ENCODE measurements at places on chromosomes 5 and 9.
A peak's percentile ranks its signal among the peaks of the same experiment; 100 is the strongest.

DNA sequence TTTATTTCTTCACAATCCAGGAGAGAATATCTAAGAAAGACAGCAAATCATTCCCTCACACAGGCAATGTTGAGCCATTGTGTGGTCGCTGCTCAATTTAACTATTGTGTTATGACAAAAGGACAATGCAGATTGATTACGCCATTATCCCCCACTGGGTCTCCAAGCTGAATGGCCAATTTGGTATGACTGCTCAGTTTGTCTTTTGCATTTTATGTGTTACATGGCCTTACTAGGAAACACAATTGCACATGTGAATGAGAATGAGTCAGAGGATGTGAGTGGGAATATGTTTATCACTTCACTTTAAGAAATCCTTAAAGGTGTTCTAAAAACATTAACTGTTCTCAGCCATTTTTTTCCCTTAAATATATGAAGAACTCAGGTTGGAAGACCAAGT is 108.3 kb downstream of the FAM174A start:
- no peak for DNase-seq

DNA sequence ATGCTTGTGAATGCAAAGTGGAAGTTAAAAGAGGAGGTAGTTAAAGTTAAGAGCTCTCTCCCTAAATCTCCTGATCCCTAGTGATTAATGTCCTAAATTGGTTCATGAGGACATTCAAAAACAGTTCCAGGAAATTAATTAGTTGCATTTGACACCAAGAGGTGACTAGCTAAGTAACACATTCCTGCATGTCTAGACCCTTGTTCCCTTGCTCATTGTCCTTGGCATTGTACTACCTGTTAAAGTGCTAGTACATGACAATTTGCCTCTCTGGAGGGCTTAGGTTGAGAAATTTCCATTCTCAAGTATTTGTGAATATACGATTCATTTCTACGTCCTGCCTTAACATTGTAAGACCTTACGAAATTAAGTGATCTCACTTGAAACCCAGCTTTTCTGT is 278.6 kb upstream of the CDH10 start:
- no peak for DNase-seq

- DNase-seq: no peak
Observed at GRCh38 chr5:174320051-174320450, 274.5 kb downstream of the NSG2 start.

- no peak for DNase-seq
Observed at GRCh38 chr9:123727332-123727731, 202.6 kb downstream of the DENND1A start.

DNA sequence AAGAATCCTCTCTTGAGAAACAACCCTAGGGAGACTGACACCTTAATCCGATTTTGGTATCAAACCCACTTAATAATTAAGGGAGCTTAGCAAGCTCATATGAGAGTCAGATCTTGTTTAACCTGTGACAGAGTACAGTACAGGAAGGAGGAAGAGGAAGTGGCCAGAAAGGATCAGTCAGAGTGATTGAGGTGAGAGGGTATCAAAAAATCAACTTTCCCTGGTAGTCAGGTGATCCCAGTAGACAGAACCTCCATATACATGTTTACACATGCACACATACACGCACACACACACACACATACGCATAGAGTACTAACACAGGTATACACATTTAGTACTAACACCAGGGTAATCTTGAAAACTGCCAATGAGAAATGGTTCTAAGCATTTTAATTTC is 56.8 kb downstream of the GLIS3 start:
- DNase-seq: no peak

DNA sequence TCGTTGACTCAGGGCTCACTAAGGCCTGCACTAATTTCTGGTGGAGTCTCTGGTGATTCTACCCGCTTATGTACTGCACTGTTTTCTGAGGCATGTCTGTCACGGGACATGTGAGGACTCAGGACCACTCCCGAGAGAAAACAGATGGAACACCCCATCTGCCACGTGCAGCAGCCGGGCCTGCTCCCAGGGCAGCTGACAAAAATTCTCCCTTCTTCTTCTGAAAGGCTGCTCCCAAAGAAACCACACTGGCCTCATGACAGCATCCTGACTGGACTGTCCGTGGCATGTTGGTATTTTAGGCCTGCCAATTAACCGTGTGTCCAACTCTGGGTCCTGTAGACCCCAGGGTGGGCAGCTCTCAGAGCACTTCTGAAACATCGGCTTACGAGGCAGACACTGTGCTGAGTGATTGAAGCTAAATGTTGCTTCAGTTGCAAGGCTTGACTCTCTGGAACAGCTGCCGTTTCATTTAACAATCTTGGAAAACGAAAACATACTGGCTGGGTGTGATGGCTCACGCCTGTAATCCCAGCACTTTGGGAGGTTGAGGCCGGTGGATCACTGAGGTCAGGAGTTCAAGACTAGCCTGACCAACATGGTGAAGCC is 39.0 kb downstream of the FAM240B start:
- DNase-seq: no peak

- DNase-seq: no peak
Observed at GRCh38 chr5:166677891-166678290, 1613.6 kb upstream of the WWC1 start.

- no peak for DNase-seq
Observed at GRCh38 chr9:125851979-125852378, 104.8 kb downstream of the PBX3 start.

- no peak for DNase-seq
Observed at GRCh38 chr5:132008163-132008473, 3.3 kb downstream of the ACSL6 start.

DNA sequence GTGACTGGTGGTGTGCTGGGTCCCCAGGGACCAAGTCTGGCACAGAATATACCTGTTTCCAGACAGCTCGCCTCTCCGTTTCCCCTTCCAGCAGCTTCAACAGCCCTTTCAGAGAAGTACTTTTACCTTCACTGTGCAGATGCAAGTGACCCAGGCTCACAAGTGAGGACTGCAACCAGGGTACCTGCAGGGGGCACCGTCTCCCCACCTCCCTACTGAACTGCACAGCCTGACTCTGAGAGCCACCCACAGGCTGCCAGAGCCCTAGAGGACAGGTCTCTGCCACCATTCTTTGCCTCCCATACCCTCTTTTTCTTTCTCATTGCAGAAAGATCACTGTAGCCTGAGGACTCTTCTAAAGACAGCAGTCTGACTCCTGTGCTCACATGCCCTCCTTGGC is 15.4 kb downstream of the IL9 start:
- peak; percentile 13 for DNase-seq

- DNase-seq: no peak
Observed at GRCh38 chr5:68396722-68397121, 181.2 kb downstream of the PIK3R1 start.

DNA sequence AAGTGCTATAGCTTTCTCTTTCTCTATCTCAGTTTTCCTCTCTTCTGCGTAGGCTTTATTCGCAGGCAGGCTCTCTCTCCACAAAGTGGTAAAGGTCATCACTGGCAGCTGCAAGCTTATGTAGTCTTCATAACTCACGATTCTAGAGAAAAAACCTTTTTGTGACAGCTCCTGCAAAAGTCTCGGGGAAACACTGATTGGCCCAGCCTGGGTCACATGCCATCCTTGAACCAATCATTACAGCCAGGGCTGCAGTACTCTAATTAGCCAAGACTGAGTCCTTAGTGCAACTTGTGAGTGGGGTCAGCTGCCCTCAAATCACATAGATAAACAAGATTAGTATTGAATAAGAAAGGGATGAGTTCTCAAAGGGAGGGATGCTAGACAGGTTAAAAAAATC is 18.3 kb upstream of the FRMPD1 start:
- no peak for DNase-seq

GRCh38 chr9:14033067-14033466 is 280.9 kb downstream of the NFIB start:
- DNase-seq: no peak

GRCh38 chr5:176817841-176818377 is 7.5 kb downstream of the UNC5A start:
- no peak for DNase-seq

DNA sequence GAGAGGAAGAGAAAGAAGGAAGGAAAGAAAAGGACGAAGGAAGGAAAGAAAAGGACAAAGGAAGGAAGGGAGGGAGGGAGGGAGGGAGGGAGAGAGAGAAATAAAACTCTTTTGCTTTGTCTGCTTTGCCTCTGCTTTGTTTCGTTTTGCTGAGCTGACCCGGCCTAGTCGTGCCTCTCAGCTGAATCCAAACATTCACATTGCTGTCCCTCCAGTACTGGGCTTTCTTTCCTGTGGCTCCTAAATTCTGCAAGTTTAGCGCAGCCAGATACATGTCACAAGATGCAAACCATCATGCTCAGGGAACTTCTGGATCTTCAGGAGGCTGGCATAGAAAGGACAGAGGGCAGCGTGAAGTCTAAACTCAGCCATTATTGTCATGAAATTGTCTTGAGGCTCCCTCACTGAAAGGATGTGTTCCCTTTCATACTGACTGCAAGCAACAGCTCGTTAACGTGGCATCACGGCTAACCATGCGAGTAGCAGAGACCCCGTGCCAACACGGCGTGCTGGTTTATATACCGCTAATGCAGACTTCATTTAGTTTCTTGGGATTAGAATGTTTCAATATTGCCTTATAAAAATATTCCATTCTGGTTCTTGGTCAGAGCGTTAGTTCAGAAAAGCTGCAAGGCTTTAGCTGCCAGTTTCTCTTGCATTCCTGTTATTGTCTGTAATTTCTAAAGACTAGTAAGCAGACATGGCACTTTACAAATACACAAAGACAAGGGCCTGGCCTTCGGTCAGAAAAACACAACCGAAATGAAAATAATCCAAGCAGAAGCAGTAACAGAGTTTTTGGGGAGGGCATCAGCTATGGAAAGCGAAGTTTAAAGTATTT is 94.2 kb downstream of the TMEM174 start:
- DNase-seq: no peak

DNA sequence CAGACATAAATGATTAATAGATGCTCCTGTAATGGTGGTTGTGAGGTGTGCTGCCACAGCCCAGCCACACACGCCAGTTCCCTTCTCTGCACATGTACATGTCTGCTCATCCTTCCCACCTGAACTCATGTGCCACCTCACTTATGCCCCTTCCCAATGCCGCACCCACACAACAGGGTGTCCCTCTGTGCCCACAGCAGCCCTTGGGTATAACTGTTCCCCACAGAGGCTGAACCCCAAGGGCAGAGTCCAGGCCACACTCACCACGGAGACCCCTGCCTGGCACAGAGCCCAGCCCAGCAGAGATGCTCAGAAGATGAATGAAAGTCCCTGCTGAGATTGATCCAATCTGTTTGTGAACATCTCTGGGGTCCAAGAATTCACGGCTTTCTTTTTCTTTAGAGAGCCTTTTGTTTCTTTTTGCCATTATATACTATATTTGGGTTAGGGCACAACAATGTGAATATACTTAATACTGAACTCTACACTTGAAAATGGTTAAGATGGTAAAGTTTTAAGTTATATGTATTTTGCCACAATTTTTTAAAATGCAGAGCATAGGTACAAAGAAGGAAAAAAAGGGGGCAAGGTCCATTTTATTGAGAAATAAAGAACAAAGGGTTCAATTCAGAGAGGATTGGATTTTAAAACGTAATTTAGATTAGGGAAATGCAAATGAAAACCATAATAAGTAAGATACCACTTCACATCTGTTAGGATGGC is 29.6 kb downstream of the IRF1 start:
- DNase-seq: no peak

GRCh38 chr5:149452007-149452664 is 73.0 kb upstream of the IL17B start:
- DNase-seq: peak; percentile 29

- DNase-seq: no peak
Observed at GRCh38 chr5:27403243-27403882, 365.0 kb upstream of the CDH9 start.

- no peak for DNase-seq
Observed at GRCh38 chr9:36423206-36423605, 23.1 kb upstream of the RNF38 start.

DNA sequence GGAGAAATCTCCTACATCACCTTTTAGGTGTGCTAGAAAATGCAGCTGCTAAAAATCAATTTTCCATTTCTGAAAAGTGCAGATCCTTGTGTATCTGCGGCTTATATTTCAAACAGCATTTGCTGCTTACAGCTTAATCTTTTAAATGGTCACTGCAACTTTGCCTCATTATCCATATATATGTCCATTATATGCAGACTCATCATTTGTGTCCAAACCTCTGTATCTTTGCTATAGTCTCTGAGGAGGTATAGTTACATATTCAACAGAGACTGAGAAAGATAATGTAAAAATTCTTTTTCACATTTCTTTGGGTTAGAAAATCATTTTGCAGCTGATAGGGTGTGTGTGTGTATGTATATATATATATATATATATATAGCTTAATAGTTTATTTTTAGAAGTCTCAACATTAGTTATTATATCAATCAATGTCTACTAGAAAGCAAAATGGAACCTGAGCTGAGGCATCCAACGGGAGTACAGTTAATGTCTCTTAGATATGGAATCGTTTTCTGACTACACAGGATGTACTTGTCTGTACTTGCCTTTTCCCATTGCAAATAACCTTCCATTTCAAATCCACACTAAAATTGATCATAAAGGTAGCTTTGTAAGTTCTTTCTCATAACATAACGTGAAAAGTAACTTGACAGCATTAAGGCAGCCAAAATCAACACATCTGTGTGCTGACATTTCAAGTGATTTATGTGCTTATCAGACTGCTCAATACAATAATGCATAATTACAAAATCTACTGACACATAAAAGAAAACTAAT is 267.0 kb upstream of the HAPLN1 start:
- no peak for DNase-seq

- DNase-seq: no peak
Observed at GRCh38 chr5:56412601-56413379, 179.7 kb upstream of the ANKRD55 start.

GRCh38 chr5:151253605-151253950 is 593 bp downstream of the GM2A start:
- DNase-seq: no peak

DNA sequence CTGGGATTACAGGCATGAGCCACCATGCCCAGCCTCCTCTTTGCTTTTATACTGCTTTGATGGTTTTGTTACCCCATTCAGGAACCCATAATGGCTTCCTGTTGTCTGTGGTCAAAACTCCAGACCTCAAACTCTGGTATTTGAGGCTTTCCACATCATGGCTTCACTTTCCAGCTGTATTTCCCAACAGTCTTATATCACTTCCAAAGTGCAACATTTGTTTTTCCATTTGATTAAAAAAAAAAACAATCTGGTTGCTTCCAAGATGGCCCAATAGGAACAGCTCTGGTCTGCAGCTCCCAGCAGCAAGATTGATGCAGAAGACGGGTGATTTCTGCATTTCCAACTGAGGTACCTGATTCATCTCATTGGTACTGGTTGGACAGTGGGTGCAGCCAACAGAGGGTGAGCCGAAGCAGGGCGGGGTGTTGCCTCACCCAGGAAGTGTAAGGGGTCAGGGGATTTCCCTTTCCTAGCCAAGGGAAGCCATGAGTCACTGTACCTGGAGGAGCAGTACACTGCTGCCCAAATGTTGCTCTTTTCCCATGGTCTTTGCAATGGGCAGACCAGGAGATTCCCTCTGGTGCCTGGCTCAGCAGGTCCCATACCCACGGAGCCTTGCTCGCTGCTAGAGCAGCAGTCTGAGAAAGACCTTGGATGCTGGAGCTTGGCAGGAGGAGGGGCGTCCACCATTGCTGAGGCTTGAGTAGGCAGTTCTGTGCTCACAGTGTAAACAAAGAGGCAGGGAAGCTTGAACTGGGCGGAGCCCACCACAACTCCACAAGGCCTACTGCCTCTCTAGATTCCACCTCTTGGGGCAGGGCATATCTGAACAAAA is 458.4 kb downstream of the KDM4C start:
- DNase-seq: peak; percentile 0
